RPMI7951 (cell line): ENCODE measurements at places on chromosomes 11 and 22. TPM values are rescaled to one million over a fixed set of nuclear protein-coding genes. Genes with fewer than 3 reads are reported as not detected.
A peak's percentile ranks its signal among the peaks of the same experiment; 100 is the strongest.

Gene PGR
- total RNA-seq = not detected in 2 replicates

DNA sequence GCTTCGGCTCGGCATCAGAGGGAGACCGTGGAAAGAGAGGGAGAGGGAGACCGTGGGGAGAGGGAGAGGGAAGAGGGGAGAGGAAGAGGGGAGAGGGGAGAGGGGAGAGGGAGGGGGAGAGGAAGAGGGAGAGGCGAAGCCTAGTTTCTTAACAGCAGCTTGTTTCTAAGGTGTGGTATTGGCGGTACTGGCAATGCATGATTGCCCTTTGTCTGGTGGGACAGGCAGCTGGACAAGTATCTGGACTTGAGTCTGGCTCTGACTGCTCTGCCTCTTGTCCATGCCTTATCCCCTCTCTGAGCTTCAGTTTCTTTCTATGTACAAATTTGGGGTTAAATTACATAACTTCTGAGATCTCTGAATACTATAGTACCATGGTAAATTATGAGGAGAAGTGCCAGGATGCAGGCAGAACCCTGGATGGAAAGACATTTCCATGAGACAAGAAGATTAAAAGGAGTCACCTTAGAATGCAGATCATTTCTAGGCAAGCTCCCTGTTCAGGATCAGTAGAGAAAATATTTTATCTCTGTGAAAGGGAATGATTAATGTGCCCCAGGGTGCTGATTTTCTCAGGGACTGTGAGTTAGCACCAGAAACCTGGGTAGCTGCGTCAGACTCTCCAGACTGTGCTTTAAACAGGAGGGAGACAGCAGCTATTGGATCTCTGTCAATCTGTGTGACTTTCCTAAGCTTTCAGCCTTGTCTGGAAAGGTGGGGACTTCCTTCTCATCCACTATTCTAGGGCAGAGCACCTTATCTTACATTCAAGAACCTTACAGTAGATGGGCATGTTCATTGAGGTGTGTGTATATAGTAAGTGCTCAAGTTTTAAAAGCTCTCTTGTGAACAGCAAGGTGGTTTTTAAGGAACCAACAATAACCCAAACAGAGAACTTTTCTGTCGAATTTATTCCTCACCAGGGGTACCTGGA, 31.9 kb upstream of the CCDC90B start:
- no peak for DNase-seq

DNA sequence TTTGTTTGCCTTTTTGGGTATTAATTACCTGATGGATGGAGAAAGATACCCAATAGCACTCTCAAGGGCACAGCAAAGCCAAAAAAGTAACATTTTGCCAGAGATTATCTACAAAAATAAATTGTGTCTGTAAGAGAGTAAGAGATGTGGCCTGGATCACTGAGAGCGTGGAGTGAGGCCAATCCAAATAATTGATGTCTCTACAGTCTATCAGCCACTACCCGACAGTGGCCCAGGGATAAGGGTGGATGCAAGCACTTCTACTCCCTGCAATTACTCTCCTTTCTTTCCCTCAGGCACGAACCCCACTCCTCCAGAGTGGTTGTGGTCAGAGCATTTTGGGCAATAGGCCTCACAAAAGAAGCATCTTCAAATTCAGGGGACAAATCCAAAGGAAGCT, 92.3 kb upstream of the ZC3H12C start:
- DNase-seq = peak; percentile 32

Gene OR5P2
- not detected in 2 replicates for total RNA-seq

GRCh38 chr22:30479981-30480380, 8.2 kb upstream of the SEC14L3 start:
- DNase-seq = no peak

GRCh38 chr22:39312410-39312809, 7.0 kb downstream of the RPL3 start:
- no peak for DNase-seq

Gene DGCR6
- total RNA-seq = 0.96 and 1.2 TPM in 2 replicates
